ENCODE measurements at places on chromosomes 7 and 10.

DNA sequence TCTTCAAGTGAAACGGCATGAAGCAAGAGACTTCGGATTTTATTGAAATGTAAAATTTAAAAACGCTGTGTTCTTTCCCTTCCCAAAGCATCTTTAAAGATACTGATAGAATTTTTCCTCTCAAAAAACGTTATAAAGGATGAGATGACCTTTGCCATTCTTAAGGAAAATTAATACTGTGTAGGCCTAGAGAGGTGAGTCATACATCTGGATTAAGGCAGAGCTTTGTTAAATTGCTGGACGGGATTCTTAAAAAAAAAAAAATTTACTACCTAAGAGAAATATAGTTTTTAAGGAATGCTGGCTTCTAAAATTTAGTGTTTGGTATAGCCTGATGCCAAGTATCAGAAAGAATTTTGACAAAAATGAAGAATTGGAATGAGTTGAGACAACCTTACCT lies 6.3 kb upstream of the HBP1 start:
- DNase-seq = no peak

DNA sequence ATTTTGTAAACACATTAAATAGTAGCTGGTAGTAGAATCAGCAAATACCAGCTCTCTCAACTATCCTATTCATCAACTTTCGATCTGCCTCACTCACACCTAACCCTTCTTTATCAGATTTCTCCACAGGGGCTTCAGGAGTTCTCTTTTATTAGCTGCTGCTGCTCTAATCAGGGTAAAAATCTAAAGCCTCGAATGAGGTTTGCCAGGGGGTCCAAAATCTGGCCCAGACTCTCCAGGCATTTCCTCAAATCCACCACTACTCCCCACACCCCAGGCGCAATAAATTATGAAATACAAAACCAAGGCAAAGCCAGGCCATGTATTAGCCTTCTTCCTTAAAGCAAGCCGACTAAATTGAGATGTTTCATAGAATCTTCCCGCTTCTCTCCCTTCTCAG lies 2.3 kb downstream of the RNF216 start:
- no peak for DNase-seq

- DNase-seq = no peak
Observed at GRCh38 chr7:15446722-15447121, 115.1 kb downstream of the AGMO start.

DNA sequence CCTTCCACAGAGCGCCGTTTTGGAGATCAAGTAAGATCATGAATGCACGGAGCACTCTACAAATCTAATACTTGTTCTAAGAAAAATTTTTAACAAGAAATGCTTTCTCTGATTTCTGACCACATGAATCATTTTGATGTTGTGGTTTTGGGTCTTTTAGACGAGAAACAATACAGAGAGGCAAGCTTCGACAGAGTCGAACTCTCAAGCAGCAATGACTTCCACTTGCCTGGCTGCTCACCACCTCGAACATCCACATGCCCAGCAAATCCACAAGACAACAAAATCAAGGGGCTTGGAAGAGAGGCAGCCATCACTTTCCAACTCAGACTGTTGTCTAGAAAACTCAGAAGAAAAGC lies 69.4 kb upstream of the GSDME start:
- no peak for DNase-seq

DNA sequence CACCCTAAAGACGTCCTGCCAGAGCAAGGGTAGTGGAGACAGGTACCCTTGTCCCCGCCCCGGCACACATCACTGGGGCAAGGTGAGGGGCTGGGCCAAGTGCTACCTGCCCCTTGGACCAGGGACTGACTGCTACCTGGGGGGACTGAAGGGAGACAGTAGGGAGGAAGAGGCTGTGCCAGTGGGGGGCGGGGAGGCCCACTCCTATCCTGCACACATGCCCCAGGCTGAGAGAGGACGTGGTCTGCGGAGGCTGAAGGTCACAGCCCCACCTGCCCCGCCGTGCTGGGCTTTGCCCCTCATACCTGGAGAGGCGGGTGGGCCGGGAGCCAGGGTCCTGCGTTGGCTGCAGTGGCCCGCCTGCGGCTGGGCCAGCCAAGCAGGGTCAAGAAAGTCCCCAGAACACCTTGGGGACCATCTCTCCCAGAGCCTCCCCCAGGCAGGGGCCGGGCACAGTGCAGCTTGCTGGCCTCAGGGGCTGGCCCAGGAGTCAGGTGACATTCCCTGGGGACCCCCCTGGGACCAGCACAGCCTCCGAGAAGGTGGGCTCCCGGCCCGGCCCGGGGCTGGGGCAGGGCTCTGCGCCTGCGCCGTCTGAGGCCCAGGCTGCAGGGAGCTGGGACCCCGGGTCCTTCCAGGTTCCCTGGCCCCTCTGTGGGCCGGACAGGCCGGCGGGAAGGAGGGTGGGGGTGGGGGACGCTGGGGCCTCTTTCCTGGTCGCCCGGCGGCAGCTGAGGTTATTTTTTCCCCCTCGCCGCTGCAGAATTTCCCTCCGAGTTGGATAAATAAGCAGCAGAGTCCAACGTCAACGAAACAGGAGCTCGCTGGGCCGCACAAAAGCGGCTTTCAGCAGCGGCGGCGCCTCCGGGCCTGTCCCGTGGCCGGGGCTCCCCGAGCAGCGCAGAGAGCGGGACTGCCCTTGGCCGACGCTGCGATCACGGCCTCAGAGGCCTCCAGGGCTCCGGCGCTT lies 9.8 kb upstream of the FZD9 start:
- no peak for DNase-seq

DNA sequence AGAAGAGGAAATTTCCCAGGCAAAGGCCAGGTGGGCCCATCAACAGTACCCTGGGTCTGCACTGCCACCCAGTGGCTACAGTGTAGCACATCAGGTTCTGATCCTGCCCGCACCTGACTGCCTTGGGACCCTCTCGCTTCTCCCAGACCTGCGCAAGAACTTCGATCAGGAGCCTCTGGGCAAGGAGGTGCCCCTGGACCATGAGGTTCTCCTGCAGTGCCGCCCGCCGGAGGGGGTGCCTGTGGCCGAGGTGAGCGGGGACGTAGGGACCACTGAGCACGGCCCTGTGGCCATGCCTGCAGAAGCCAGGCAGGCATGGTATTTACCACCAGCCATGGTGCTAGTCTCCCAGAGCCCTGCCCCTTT lies 33.9 kb upstream of the SLC29A3 start:
- DNase-seq = peak; percentile 14

DNA sequence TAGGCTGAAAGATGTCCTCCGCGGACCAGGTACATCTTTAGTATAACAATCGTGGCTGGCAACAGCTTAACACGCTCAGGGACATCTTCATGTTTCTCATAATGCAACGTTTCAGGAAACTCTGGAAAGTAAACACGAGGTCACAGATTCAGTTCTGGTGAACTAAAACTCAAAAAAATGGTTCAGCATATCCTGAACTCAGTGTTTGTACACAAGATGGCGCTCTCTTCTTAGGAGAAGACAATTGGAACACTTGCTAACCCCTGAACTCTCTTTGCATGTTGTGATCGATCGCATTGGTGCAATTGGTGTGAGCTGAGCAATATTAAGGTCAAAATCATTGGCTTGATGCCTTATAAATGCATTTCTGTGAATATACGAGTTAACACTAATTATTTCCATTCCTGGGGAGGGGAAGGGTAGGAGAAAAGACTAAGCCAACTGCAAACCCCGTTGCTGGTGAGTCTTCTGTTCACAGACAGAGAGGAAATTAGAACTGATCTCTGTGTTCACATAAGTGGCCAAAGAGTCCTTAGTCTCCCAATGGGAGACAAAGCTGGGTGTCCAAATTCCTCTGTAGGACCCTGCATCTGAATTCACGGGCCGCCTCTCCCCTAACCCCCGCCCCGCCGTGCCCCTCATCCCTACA lies 52.6 kb upstream of the FAM180A start:
- no peak for DNase-seq

DNA sequence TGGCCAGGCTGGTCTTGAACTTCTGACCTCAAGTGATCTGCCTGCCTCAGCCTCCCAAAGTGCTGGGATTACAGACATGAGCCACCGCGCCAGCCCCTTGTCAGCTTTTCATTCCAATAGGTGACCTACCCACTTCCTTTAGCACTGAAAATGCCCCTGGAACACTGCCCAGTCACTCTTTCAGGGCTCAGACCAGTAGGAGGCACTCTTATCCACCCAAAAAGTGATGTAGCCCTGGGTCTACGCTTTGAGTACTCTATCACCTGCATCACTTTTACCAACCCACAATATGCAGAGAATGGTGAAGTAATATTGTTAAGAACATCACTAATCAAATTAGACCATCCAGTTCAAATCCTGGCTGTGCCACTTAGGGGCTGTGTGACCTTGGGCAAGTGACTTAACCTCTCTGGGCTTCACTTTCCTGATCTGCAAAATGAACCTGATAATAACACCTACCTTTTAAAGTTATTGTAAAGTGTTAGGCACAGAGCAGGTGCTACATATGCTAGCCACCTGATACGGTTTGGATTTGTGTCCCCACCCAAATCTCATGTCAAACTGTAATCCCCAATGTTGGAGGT lies 5.2 kb downstream of the CALN1 start:
- DNase-seq = no peak

DNA sequence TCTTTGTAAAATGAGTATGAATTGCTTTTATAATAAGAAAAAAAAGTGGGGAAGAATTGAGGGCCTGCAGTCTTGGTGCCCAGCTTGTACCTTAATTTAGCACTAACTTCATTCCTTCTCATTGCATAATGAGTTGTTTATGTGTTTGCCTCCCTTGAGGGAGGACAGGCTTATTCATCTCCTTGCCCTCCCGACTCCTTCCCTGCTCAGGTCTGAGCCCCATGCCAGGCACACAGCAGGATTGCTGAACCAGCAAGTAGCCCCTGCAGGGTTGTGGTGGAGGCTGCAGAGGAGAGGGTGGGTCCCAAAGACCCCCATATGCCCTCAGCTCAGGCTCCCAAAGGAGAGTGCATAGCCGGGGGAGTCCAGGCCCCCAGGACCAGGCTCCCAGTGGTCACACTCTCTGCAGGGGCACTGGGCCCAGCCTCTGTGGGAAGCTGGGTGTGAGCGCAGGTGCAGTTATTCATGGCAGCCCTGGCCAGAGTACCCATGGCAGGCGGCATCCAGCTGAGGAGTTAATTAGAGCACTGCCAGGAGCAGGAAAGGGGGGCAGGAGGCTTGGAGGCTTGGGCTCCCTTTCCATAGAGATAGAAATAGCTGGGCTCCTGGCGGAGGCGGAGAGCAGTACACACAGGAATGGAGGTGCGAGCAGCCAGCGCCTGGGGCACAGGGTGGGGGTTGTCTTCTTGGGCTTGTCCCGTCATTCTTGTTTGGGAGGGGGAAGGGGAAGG lies 28.2 kb upstream of the GOLGA7B start:
- DNase-seq = no peak

- DNase-seq = no peak
Observed at GRCh38 chr7:155680864-155681263, 36.4 kb downstream of the RBM33 start.

GRCh38 chr7:126202177-126202576 lies 1050.6 kb downstream of the GRM8 start:
- DNase-seq = no peak

GRCh38 chr10:24307696-24308485 lies 99.0 kb downstream of the KIAA1217 start:
- DNase-seq = no peak

- no peak for DNase-seq
Observed at GRCh38 chr10:810351-810846, 120.9 kb upstream of the DIP2C start.

All from stimulated activated CD8-positive, alpha-beta memory T cell treated with anti-CD3 and anti-CD28 coated beads, Interleukin-4, amount 100 ng/mL, for 24 hours (primary cell).